ENCODE measurements at places on chromosomes 2 and 18.
A peak's percentile ranks its signal among the peaks of the same experiment; 100 is the strongest.

GRCh38 chr18:35010993-35011392, 30.2 kb upstream of the MAPRE2 start:
- no peak for DNase-seq

DNA sequence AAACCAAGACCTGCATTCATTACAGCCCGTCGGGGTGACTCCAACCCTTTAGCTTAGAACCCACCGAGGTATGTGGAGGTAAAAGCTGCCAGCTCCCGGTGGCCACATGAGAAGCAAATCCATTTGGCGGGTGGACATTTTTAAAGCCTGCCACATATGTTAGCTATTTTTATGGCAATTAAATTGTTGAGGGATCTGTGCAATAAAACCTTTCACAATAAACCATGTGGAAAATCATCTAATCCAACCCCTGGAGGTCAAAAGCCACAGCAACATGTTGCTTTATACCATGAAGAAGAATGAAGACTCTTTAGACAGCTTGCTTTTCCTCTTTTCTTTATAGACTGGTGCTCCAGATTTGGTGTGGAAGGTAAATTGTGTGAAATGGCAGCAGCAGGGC, 176.3 kb downstream of the AGPS start:
- DNase-seq: no peak

- DNase-seq: peak; percentile 74
These were observed 5.1 kb upstream of the MIB1 start for GRCh38 chr18:21735452-21736015.

DNA sequence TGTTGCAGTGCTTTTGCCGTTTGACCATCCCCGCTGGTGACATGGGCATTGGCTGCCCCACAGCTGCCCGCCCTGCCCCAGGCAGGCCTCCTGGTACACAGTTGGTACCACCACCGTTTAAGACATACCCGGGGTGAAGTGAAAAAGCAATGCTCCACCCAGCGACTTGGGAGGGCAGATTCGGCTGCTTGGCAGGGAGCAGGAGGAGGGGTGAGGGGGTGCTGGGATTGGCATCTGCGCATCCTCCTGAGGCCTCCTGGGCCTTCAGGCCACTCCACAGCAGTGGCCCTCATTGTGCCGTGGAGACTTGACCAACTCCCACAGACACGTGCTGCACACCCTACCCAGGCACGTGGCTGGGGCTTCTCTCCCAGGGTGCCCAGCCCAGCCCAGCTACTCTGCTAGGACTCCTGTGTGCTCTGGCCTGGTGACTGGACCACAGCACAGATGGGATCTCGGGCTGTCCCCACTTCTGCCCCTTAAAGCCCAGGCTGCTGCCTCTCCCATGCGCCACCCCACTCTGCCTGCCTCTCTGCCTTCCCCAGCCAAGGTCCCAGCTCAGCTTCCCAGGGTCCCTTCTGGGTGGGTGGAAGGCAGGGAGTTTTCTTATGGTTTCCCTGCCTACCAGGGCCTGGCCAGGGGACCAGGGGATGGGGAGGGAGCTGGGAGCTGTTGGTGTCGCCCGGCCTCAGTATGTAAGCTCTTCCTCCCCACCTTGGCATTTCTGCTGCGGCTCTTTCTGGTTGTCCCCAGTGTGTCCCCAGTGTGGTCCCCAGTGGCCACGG, 157.0 kb upstream of the HS6ST1 start:
- no peak for DNase-seq

DNA sequence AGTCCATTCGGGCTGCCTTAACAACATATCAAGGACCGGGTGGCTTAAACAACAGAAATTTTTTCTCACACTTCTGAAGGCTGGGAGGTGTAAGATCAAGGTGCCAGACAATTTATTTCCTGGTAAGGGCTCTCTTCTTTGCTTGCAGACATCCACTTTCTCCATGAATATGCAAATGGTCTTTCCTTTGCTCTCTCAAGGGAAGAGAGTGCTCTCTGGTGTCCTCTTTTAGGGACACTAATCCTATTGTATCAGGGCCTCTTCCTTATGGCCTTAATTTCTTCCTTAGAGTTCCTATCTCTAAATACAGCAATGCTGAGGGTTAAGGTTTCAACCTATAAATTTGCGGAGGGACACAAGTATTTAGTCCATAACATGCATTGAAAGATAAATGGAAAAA, 770.8 kb downstream of the DSC3 start:
- no peak for DNase-seq

DNA sequence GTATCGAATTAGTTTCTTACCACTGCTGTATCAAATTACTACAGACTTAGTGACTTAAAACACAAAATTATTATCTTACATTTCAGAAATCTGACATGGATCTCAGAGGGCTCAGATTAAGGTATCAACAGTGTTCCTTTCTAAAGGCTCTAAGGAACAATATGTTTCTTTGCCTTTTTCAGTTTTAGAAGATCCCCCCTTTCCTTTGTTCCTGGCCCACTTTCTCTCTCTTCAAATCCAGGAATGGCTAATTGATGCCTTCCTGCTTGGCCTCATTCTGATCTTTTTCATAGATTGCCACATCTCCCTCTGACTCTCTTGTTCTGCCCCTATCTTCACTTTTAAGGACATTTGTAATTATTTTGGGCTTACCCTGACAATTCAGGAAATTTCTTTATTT, 65.7 kb downstream of the LRP1B start:
- no peak for DNase-seq

- no peak for DNase-seq
These were observed 266.6 kb downstream of the SRBD1 start for GRCh38 chr2:45344502-45344901.

DNA sequence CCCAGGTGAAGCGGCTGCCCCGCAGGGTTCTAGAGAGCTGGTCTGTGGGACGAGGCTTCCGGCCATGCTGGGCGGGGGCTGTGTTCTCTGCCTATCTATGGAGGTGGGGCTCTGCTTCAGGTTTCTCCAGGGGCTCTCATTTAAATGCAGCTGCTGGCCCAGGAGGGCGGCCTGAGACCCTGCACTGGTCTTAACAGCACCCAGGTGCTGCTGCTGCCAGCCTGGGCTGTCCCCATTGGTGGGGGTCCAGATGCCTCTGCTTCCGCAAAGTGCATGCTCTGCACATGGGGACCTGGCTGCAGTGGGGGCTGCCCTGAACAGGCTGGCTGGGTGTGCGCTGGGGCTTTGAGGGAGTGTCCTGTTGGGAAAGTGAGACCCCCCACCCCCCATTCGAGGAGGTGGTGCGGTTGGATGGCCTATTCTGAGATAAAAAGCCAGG, 29.7 kb upstream of the ALLC start:
- no peak for DNase-seq

DNA sequence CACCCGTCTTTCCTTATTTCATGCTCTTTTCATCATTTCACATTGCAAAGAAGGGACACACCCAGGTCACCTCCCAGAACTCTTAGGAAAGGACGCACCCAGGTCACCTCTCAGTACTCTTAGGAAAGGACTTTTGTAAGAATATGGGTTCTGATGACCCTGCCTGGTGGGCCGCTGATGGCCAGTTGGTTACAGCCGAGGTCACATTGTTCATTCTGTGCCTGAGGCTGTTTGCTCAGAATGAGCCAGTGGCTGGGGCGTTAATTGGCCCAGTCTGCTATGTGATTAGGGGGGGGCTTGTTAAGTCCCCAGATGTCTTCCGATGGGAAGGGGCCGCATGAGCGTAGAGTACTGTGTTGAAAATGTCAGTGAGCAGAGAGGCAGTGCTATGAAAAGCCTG, 9.4 kb downstream of the MLPH start:
- DNase-seq: no peak

- peak; percentile 4 for DNase-seq
These were observed 280.4 kb downstream of the ALPK2 start for GRCh38 chr18:58348517-58348916.

- no peak for DNase-seq
These were observed 16.0 kb upstream of the SERPINB3 start for GRCh38 chr18:63677500-63678225.

GRCh38 chr2:151708788-151709187, 25.5 kb downstream of the NEB start:
- DNase-seq: no peak
